Aortic smooth muscle cell (primary cell): ENCODE measurements at places on chromosomes 1 and 21. TPM values are rescaled to one million over a fixed set of nuclear protein-coding genes. Genes with fewer than 3 reads are reported as not detected.

The KMO gene
- total RNA-seq: 0.06 and 0.53 TPM in 2 replicates

The MYBPH gene
- total RNA-seq: 0.06 TPM in 1 of 2 replicates, not detected in the other

The TRPM2 gene
- total RNA-seq: under 0.01 TPM in 1 of 2 replicates, not detected in the other

The DMBX1 gene
- total RNA-seq: not detected in 2 replicates
